AG09309 (cell line): ENCODE measurements at places on chromosomes 4 and X.

DNA sequence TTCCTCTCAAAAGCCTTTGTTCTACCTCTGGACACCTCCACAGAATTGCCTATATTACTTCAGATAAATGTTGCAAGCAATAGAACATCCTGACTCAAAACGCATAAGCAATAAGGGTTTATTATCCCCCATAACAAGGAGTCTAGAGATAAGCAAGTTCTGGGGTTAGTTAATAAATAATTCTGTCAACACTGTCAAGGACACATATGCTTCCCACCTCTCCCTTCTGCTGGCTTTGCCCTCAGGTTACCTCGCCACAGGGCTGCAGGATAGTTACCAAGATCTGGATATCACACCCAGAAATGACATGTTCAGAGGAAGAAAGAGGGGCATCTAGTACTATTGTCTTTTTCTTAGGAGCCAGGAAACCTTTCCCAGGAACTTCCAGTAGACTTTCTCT, 14.0 kb upstream of the DUSP21 start:
- no peak for DNase-seq

DNA sequence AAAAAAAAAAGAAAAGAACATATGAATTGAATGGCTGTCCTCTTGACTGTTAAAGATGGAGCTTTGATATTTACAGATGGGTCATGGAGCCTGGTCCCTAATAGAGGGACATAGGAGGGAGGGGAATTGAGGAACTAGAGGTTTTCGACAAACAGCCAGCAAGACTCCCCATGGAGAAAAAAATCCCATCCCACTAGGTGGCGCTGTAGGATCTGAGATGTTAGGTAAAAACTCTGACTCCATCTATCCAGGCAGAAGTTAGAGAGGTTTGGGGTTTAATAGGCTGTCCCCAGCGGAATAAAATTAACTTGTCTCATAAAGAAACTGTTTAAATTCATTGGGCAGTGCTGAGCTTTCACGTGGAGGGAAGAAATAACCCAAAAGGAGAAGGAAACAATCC, 45.9 kb downstream of the HMGB2 start:
- DNase-seq = no peak

- no peak for DNase-seq
These were observed 2182.9 kb upstream of the TENM3 start for GRCh38 chr4:180060159-180060889.

- DNase-seq = no peak
These were observed 69.9 kb downstream of the ARHGAP10 start for GRCh38 chr4:147801820-147802219.

- DNase-seq = no peak
These were observed 53.7 kb downstream of the MID1 start for GRCh38 chrX:10566716-10567097.
